ENCODE measurements at places on chromosomes 3 and 15.

DNA sequence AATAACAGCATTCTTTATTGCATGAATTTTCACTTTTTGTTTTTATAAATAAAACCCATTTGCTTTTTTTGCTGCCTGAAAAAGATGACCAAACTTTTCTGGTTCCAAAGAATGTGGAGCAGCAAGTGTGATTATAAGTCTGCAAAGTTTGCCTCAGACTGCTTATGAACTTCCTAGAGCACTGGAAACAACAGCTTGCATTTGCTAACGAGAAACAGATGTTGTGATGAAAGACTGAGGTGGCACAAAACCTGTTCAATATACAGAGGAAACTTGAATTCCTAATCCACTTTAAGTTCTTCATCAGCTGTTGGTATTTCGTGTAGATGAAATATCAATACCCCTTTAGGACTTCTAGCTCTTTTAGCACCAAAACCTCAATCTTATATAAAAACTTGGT, 9.3 kb downstream of the ZPLD1 start:
- no peaks in the 10 kb centered on the region for H3K27me3 ChIP-seq
- no peak overlapping the region for H3K4me3 ChIP-seq
- H3K4me1 ChIP-seq = no peaks in the 10 kb centered on the region
- no peak overlapping the region for H3K27ac ChIP-seq
- no peak for DNase-seq

DNA sequence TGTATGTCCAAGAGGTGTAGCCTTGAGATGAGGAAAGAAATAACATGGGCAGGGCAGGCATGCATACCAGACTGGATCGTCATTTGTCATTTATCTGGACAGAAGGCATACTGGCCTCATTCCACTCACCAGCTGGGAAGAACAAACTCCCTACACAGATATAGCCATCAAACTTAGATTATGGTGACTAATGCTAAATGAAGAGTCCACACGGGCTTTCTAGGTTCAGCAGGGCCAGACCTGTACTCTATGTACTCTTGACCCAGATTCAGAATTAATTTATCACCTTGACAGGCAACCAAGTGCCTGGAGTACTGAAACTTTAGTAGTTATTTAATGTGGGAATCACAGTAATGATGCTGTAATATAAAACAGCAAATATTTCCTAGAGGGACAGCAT, 164.3 kb upstream of the IL12A start:
- peaks cover 10% of the 10 kb centered on the region for H3K4me1 ChIP-seq
- no peaks in the 10 kb centered on the region for H3K27me3 ChIP-seq
- no peak overlapping the region for H3K27ac ChIP-seq
- no peaks in the 10 kb centered on the region for H3K36me3 ChIP-seq
- DNase-seq = no peak
- no peak overlapping the region for H3K4me3 ChIP-seq

GRCh38 chr15:45790325-45790943, 155.6 kb downstream of the SQOR start:
- H3K27me3 ChIP-seq = no peaks in the 10 kb centered on the region
- no peak overlapping the region for H3K27ac ChIP-seq
- no peaks in the 10 kb centered on the region for H3K36me3 ChIP-seq
- H3K4me1 ChIP-seq = no peaks in the 10 kb centered on the region
- H3K4me3 ChIP-seq = no peak overlapping the region

- H3K27ac ChIP-seq = no peak overlapping the region
- H3K4me3 ChIP-seq = no peak overlapping the region
- no peaks in the 10 kb centered on the region for H3K36me3 ChIP-seq
- no peaks in the 10 kb centered on the region for H3K4me1 ChIP-seq
- H3K27me3 ChIP-seq = no peaks in the 10 kb centered on the region
- no peak for DNase-seq
These were observed 24.5 kb upstream of the GMNC start for GRCh38 chr3:190886945-190887344.

DNA sequence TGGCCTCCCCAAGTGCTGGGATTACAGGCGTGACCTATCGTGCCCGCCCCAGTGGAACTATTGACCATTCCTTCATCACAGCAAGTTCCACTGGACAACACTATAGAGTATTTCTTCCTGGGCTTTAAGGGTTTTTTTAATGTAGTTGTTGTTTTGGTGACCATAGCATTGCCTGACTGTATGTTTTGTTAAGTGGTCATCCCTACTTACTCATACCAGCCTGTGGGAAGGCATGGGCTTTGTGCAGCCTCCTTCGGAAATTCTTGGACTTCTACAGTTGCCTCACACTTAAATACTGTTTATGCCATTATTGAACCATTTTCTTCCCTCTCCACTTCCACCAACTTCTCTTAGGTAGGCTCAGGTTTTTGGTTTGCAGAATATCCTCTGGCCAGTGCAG, 19.9 kb upstream of the ALPK3 start:
- no peaks in the 10 kb centered on the region for H3K27me3 ChIP-seq
- no peaks in the 10 kb centered on the region for H3K4me1 ChIP-seq
- H3K36me3 ChIP-seq = no peaks in the 10 kb centered on the region
- H3K27ac ChIP-seq = no peak overlapping the region

- no peak overlapping the region for H3K27ac ChIP-seq
- DNase-seq = no peak
- H3K27me3 ChIP-seq = no peaks in the 10 kb centered on the region
- H3K4me3 ChIP-seq = no peak overlapping the region
- H3K4me1 ChIP-seq = no peaks in the 10 kb centered on the region
These were observed 28.3 kb downstream of the IGF2BP2 start for GRCh38 chr3:185796431-185797107.

DNA sequence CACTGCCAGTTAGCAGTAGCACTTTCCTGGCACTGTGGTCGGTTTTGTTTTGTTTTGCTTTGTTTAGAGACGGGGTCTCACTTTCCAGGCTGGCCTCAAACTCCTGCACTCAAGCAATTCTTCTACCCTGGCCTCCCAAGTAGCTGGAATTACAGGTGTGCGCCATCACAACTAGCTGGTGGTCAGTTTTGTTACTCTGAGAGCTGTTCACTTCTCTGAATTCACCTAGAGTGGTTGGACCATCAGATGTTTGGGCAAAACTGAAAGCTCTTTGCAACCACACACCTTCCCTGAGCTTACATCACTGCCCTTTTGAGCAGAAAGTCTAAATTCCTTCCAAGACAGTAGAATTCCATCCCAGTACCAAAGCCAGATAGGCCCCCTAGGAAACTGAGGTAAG, 22.6 kb downstream of the CLDN18 start:
- H3K27me3 ChIP-seq = no peaks in the 10 kb centered on the region
- H3K36me3 ChIP-seq = peaks cover 2% of the 10 kb centered on the region
- H3K4me1 ChIP-seq = no peaks in the 10 kb centered on the region
- no peak overlapping the region for H3K4me3 ChIP-seq

- no peak overlapping the region for H3K27ac ChIP-seq
- no peaks in the 10 kb centered on the region for H3K36me3 ChIP-seq
- no peak overlapping the region for H3K4me3 ChIP-seq
- no peak for DNase-seq
- H3K27me3 ChIP-seq = no peaks in the 10 kb centered on the region
These were observed 341.7 kb upstream of the ROBO2 start for GRCh38 chr3:76698136-76698706.

GRCh38 chr3:70281663-70282062, 30.8 kb downstream of the MDFIC2 start:
- no peak overlapping the region for H3K4me3 ChIP-seq
- H3K27ac ChIP-seq = no peak overlapping the region
- H3K27me3 ChIP-seq = no peaks in the 10 kb centered on the region
- H3K4me1 ChIP-seq = no peaks in the 10 kb centered on the region
- H3K36me3 ChIP-seq = no peaks in the 10 kb centered on the region
